Activated effector memory CD4-positive, alpha-beta T cell treated with Interleukin-2 at 50 U/mL for 16 hours (primary cell): ENCODE measurements at places on chromosomes 12 and 14.

GRCh38 chr12:62799126-62799736 lies 135.7 kb downstream of the PPM1H start:
- DNase-seq = peak; percentile 7

DNA sequence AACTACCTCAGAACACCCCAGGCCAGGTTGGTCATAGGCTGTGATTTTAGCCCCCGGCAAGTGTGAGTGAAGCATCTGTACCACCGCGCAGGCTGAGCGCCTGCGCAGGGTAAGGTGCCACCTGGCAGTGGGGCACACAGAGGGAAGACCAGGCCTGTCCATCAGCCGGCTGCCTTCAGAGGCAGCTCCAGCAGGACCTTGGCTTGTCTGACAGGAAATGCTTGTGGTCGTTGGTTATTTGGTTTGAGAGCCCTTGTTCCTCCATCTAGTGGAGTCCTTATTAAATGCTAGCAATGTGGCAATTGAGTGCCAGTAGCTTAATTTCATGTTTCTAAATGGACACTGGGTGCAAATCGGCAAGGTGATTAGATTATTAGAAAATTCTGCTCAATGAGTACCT lies 27.5 kb downstream of the SLC25A29 start:
- no peak for DNase-seq

GRCh38 chr12:46830731-46831334 lies 5.0 kb upstream of the SLC38A4 start:
- DNase-seq = no peak

DNA sequence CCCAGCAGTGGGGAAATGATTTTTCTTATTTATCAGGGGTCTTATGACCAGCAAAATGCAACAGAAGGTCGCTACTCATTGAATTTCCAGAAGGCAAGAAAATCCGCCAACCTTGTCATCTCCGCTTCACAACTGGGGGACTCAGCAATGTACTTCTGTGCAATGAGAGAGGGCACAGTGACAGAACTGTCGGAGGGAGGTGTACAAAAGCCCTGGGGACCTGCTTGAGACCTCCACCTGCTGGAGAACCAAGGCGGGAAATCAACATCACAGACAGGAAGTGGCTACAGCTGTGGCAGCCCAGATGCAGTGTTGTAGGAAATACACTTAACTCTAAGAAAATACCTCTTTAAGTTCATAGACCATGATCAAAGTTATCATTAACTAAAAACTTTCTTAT lies 250.9 kb upstream of the OR4E1 start:
- DNase-seq = peak; percentile 51

DNA sequence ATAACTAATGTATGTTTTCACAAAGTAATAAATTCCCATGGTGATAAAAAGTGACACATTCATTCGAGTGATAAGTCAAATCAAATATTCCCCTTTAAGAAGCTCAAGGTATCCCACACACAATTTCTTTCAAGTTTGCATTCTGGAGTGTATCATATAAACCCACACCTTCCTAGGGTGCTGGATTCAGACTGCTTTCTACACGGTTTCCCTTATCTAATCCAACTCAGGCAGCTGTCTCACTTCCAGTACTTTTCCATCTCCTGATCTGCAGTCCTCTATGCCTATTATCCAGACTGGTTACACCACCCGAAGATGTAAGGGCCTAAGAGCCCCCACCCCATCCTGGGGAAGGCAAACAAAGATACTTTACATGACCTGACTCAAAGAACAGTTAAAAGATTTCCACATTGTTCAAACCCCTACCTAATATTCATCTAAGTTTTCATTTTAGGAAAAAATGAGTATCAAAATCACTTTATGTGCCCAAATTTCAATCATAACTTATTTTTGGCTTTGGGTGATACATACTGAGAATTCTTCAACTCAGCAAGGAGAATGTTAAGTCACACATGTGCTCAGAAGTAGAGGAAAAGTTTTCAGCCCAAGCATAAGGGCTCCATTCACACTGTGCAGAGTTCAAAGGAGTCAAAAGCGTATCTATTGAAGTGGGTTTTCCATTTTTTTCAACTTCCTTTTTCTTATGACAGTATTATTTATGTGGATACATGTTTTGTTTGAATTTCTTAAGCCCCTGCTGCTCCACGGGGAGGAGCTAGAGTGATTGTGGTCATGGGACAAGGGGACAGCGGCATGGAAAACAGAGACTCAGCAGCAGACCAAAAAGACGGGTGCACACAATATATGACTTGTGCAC lies 41.8 kb downstream of the CORO1C start:
- no peak for DNase-seq

DNA sequence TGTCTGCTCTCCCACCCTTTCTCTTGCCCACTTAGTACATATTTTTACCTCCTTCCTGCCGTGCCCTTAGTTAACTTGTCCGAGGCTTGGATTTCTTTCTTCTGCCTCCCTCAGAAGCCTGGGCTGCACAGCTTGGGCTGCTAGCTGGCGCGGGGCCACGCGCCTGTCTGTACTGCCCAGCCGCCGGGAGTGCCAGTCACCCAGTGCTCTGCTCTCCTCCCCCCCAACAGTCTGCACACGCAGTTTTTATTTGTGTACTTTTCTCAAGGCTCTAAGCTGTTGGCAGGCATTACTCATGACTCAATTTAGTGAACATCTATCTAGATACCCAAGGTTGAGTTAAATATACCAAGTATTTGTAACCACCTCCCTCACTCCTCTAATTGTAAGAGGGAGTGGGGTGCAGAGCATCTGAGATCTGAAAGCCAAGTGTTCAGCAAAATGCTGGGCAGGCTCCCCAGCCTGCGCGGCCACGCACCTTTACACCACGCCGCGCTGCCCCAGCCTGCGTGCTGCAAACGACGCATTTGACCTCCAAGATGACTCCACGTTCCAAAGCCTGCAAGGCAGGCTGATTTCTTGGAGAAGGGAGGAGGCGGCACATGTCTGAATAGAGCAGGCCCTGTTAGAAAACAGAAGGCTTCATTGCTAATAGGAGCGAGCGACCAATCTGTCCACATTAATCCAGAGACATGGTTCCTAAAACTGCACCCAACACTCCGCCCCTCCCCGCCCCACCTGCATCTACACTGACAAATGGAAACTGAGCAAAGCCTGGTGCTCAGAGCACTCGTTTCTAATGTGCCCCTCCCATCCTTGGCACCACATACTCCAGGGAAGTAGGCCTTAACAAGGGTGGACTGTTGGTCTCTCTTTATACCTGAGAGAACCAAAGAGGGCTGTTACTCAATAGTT lies 18.2 kb upstream of the CACNA2D4 start:
- DNase-seq = no peak

GRCh38 chr12:108831309-108831991 lies 25.9 kb downstream of the SSH1 start:
- no peak for DNase-seq

DNA sequence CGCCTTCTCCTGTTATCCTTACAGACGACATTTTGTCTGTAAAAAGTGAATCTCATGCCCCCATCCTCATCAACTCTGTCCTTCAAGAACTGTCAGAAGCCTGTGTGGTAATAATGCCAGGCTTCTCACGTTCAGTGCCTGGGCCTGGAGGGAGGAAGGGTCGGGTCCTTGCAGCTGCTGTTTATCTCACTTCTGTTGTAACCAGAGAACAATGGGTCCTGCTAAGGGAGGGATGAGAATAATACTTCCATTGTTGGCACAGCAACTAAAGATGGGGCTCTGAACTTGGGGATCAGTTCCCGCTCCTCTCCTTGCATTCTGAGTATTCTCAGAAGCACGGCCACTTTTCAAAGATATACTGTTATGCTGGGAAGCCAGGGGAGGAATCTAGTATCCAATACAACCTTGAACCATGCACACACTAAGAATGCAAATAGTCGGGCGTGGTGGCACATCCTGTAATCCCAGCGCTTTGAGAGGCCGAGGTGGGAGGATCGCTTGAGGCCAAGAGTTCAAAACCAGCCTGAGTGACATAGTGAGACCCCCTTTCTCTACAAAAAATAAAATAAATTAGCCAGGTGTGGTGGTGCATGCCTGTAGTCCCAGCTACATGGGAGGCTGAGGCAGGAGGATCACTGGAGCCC lies 38.8 kb upstream of the NINJ2 start:
- no peak for DNase-seq

DNA sequence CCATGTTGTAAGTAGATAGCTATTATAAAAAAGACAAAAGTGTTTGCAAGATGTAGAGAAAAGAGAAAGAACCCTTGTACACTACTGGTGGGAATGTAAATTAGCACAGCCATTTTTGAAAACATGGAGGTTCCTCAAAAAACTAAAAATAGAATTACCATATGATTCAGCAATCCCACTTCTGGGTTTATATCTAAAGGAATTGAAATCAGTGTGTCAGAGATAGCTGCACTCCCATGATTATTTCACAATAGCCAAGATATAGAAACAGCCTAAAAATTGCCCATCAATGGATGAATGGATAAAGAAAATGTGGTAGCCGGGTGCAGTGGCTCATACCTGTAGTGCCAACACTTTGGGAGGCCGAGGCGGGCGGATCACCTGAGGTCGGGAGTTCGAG lies 9.2 kb downstream of the PSMC6 start:
- DNase-seq = no peak

GRCh38 chr12:107399046-107399445 lies 286.6 kb upstream of the PWP1 start:
- no peak for DNase-seq
